Spinal cord (tissue), 10 donors: ENCODE measurements at places on chromosomes 12 and 14. TPM values are rescaled to one million over a fixed set of nuclear protein-coding genes. Genes with fewer than 3 reads are reported as not detected.

ACACB gene
- 14.2 TPM for total RNA-seq

BIN2 gene
- total RNA-seq: 5.6 TPM

TSPAN19 gene
- 0.66 TPM for total RNA-seq

LPAR5 gene
- total RNA-seq: 3.5 TPM

PRKD1 gene
- 14.4 TPM for total RNA-seq

CCT2 gene
- 207 TPM for total RNA-seq

KRT6A gene
- not detected for total RNA-seq

SMOC1 gene
- total RNA-seq: 52.2 TPM

DLK1 gene
- total RNA-seq: 4.9 TPM

GRCh38 chr14:50530358-50530757 is 2.0 kb downstream of the MAP4K5 start:
- H3K27ac ChIP-seq: peak overlapping the region; percentile 93
- H3K27me3 ChIP-seq: no peaks in the 10 kb centered on the region
- no peaks in the 10 kb centered on the region for H3K36me3 ChIP-seq

GRCh38 chr12:100868487-100868886 is 73.9 kb downstream of the ANO4 start:
- no peak for DNase-seq
- no peaks in the 10 kb centered on the region for H3K36me3 ChIP-seq
- no peaks in the 10 kb centered on the region for H3K4me1 ChIP-seq
- no peak overlapping the region for H3K27ac ChIP-seq
- no peak overlapping the region for H3K4me3 ChIP-seq

GRCh38 chr12:62643486-62643885 is 176.9 kb downstream of the MON2 start:
- no peaks in the 10 kb centered on the region for H3K27me3 ChIP-seq
- no peaks in the 10 kb centered on the region for H3K4me1 ChIP-seq
- H3K27ac ChIP-seq: no peak overlapping the region
- H3K4me3 ChIP-seq: no peak overlapping the region
- no peak for DNase-seq
- H3K36me3 ChIP-seq: no peaks in the 10 kb centered on the region

DNA sequence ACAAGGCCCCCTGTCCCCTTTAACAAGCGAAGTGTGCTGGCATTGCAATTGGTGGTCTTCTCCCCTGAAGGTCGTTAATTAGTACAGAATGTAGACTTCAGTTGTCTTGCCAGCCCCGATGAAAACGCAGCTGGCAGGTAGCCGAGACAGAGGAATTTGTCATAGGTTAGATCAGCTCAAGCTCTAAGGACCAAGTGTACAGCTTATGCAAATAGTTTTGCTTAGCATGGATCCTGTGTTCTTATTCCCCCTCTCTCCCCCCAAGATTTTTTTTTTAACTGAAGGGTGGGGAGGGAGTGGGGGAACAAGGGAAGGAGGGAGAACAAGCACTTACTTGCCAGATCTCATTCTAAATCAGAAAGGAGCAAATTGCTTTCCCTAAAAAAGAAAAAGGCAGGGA is 58.6 kb upstream of the PARP11 start:
- no peak overlapping the region for H3K4me3 ChIP-seq
- H3K4me1 ChIP-seq: peaks cover 28% of the 10 kb centered on the region
- peaks cover 4% of the 10 kb centered on the region for H3K27me3 ChIP-seq
- H3K36me3 ChIP-seq: no peaks in the 10 kb centered on the region
- H3K27ac ChIP-seq: no peak overlapping the region
- DNase-seq: peak; percentile 92

DNA sequence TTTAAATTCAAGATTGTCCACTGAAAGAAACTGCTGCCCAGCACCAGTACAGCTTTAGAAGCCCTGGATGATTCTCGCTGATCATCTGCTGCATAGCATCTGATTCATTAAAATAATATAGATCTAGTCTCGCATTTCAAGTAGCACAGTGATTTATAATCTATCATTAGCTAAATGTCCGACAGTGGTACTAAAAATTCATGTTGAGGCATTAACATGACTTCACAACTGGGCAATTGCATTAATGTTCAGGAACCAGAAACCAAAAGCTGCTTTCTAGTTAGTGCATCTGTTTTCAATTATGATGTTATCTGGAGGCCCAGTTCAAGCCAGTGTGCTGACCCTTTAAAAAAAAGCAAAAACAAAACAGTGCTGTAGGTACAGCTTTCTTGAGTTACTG is 1987.2 kb upstream of the SEL1L start:
- H3K27me3 ChIP-seq: no peaks in the 10 kb centered on the region
- no peak overlapping the region for H3K27ac ChIP-seq
- no peaks in the 10 kb centered on the region for H3K36me3 ChIP-seq

- DNase-seq: peak; percentile 26
- H3K4me1 ChIP-seq: peaks cover 4% of the 10 kb centered on the region
- no peak overlapping the region for H3K27ac ChIP-seq
- no peaks in the 10 kb centered on the region for H3K27me3 ChIP-seq
- no peaks in the 10 kb centered on the region for H3K36me3 ChIP-seq
Measured at GRCh38 chr12:105676694-105677093, 346.2 kb downstream of the C12orf75 start.

GRCh38 chr12:49868952-49869815 is 26.3 kb upstream of the BCDIN3D start:
- peaks cover 23% of the 10 kb centered on the region for H3K36me3 ChIP-seq
- no peak overlapping the region for H3K27ac ChIP-seq
- peak; percentile 47 for DNase-seq
- H3K27me3 ChIP-seq: no peaks in the 10 kb centered on the region
- peaks cover 52% of the 10 kb centered on the region for H3K4me1 ChIP-seq

GRCh38 chr14:52906141-52906601 is 44.7 kb downstream of the FERMT2 start:
- H3K4me1 ChIP-seq: peaks cover 6% of the 10 kb centered on the region
- DNase-seq: no peak
- peaks cover 3% of the 10 kb centered on the region for H3K36me3 ChIP-seq
- no peaks in the 10 kb centered on the region for H3K27me3 ChIP-seq

DNA sequence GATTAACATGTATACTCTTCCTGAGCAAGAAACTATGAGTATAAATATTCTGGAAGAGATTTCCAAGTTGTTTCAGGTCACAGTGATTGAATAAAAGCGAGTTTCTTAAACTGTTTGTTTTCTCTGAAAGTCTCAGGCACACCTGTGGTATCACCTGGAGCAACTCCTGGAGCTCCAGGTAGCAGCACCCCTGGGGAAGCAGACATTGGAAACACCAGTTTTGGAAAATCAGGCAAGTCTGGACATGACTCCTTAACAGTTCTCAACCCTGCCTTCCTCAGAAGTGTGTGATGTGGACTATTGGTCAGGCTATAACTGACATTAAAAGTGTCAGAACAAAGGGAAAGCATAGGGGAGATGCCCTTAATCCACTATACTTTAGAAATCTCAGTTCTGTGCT is 217.6 kb upstream of the CNTN1 start:
- no peak for DNase-seq
- no peaks in the 10 kb centered on the region for H3K27me3 ChIP-seq
- H3K4me3 ChIP-seq: no peak overlapping the region
- H3K27ac ChIP-seq: no peak overlapping the region
- H3K4me1 ChIP-seq: no peaks in the 10 kb centered on the region
- H3K36me3 ChIP-seq: no peaks in the 10 kb centered on the region

DNA sequence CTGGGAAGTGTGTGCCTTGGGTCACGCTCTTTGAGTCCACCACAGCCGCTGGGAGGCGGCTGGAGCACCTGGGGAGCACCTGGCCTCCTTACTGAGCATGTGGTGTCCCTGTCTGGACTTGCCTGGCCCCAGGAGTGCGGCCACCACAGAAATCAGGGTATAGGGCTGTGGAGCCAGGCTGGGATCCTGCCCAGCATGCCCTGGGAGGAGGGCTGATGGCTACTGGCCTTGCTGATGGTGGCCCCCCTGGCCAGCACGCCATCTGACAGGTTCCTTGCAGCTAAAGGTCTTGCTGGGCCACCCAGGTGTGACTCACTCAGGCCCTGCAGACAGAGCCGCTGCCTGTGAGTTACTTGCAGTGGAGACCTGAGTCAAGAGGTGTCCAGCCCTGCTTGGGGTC is 6.0 kb downstream of the ULK1 start:
- DNase-seq: no peak
- no peak overlapping the region for H3K4me3 ChIP-seq
- H3K36me3 ChIP-seq: peaks cover 83% of the 10 kb centered on the region
- peaks cover 30% of the 10 kb centered on the region for H3K4me1 ChIP-seq
- no peaks in the 10 kb centered on the region for H3K27me3 ChIP-seq

GRCh38 chr14:69107407-69108003 is 45.4 kb downstream of the DCAF5 start:
- H3K36me3 ChIP-seq: peaks cover 6% of the 10 kb centered on the region
- H3K27ac ChIP-seq: no peak overlapping the region
- no peaks in the 10 kb centered on the region for H3K4me1 ChIP-seq
- H3K27me3 ChIP-seq: no peaks in the 10 kb centered on the region
- no peak for DNase-seq

GRCh38 chr12:18859400-18859799 is 121.5 kb downstream of the CAPZA3 start:
- no peak for DNase-seq
- no peaks in the 10 kb centered on the region for H3K4me1 ChIP-seq
- no peaks in the 10 kb centered on the region for H3K36me3 ChIP-seq
- H3K4me3 ChIP-seq: no peak overlapping the region
- H3K27ac ChIP-seq: no peak overlapping the region

DNA sequence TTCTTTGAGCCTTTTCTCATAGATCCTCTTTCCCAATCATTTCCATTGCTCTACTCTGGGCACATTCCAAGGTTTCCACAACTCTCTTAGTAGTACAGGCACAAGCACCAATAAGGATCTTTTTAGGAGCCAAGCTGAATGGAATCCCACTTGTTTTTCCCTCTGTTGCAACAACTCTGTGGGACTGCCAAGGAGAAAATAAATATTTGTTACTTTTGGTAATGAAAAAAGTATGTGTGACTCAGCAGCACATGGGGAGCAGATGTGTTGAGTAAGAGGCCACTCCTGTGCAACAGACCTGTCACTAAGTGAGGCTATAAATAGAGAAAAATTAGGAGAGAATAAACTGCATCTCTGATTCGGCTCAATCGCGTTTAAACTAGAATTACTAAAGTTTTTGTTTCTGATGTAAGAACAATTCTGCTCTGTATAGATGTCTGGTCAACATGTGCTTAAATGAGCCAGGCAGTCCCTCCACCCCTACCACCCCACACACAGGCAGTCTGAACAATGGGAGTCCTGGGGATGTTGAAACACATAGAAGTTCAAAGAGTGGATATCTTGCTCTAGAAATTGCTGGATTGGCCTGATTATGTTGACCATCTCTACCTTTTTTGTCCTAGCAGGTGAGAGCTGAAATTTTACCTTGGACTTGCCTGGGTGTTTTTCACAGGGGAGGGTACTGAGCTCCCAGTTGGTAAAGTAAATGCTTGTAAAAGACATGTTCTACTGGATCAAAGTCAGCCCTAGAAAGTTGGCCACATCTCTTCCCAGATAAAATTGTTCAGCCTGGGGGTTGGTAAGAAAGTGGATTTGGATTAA is 244.3 kb upstream of the NOVA1 start:
- no peak overlapping the region for H3K4me3 ChIP-seq
- H3K27me3 ChIP-seq: no peaks in the 10 kb centered on the region
- H3K27ac ChIP-seq: no peak overlapping the region
- no peaks in the 10 kb centered on the region for H3K4me1 ChIP-seq

- H3K27ac ChIP-seq: no peak overlapping the region
- DNase-seq: no peak
- H3K4me3 ChIP-seq: no peak overlapping the region
- H3K27me3 ChIP-seq: no peaks in the 10 kb centered on the region
- H3K4me1 ChIP-seq: peaks cover 20% of the 10 kb centered on the region
Measured at GRCh38 chr12:130457215-130457614, 119.5 kb downstream of the PIWIL1 start.

GRCh38 chr14:104541905-104542465 is 37.6 kb upstream of the C14orf180 start:
- peaks cover 7% of the 10 kb centered on the region for H3K27me3 ChIP-seq
- no peak for DNase-seq
- H3K4me1 ChIP-seq: peaks cover 25% of the 10 kb centered on the region
- H3K27ac ChIP-seq: no peak overlapping the region
- no peaks in the 10 kb centered on the region for H3K36me3 ChIP-seq

DNA sequence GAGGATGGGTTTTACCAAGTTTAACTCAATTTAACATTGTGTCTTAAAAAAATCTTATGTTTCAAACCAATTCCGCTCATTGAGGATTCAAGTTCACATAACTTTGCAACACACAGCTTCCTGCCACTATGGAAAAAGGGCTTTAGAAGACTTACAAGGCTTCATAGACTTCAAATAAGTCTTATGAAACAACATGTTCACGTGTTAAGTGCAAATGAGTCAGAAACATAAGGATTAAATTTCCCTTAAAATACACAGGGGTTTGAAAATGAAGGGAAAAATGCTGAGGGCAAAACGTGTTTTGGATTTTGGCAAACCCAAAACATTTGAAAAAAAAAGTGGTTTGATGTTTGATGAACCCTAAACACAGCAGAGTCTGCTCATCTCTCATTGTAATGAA is 364.8 kb downstream of the BMP4 start:
- DNase-seq: no peak
- H3K4me1 ChIP-seq: no peaks in the 10 kb centered on the region
- no peak overlapping the region for H3K27ac ChIP-seq
- H3K36me3 ChIP-seq: no peaks in the 10 kb centered on the region
- H3K27me3 ChIP-seq: no peaks in the 10 kb centered on the region
- H3K4me3 ChIP-seq: no peak overlapping the region

- no peak overlapping the region for H3K27ac ChIP-seq
- no peak overlapping the region for H3K4me3 ChIP-seq
Measured at GRCh38 chr12:100474617-100475016, 951 bp downstream of the NR1H4 start.

GRCh38 chr12:75823475-75823874 is 208.1 kb downstream of the PHLDA1 start:
- H3K4me1 ChIP-seq: no peaks in the 10 kb centered on the region
- DNase-seq: no peak
- no peak overlapping the region for H3K4me3 ChIP-seq
- no peak overlapping the region for H3K27ac ChIP-seq
- H3K27me3 ChIP-seq: no peaks in the 10 kb centered on the region

DNA sequence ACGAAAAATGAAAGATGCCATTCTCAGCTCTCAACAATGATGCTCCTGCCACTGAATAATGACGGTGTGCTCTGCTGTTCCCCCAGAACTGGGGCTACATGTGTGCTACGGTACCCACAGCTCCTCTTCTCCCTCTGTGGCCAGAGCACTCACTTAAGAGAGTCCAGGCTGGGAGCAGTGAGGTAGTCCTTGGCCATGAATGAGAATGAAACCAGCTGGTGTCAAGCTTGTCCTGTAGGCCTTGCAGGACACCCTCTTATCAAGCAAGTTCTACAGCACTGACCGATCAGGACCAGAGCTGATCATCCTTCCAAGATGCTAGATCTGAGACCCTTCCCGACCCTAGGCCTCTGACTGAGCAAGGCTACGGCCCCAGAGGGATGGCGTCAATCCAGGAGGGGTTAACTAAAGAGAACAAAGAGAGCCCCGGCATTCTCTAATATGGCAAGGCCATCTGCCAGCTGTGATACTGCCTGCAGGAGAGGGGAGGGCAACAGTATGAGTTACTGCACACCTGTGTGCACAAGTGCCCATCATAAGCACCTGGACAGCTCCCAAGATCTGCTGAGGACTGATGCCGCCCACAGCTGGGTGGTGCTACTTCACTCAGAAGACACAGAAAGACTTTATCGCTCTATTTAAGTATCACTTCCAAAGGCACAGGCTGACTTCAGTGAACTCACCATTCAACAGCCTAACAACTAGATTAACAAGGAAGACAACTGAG is 30.5 kb downstream of the APPL2 start:
- no peak for DNase-seq
- H3K36me3 ChIP-seq: peaks cover 67% of the 10 kb centered on the region
- no peak overlapping the region for H3K27ac ChIP-seq
- no peak overlapping the region for H3K4me3 ChIP-seq
- peaks cover 19% of the 10 kb centered on the region for H3K4me1 ChIP-seq
